ENCODE measurements at places on chromosomes 7 and 10.

- no peak for DNase-seq
- H3K36me3 ChIP-seq, result peaks cover 3% of the 10 kb centered on the region
- peaks cover 36% of the 10 kb centered on the region for H3K4me1 ChIP-seq
Observed at GRCh38 chr10:26216585-26217395, at the start of gene GAD2. Gene GAD2 (plus strand): TSS chr10:26216774. CDS start chr10:26216810, 36 bp downstream.

DNA sequence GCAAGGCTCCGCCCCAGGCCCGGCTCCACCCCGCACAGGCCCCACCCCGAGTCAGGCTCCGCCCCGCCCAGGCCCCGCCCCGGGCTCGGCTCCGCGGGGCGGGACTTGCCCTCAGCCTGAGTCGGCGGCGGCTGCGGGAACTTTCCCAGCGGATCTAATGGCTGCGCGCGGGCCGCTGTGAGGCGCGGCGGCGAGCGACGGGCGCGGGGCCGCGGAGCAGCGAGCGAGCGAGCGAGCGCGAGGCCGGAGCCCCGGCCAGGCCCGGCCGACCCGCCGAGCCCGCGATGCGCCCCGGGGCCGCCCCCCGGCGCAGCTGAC is at the start of gene INPP5A:
Gene INPP5A (plus strand): TSS at position 104 of the 318 bp plus-strand sequence. CDS start 310 bp downstream, outside the sequence.
- peaks cover 17% of the 10 kb centered on the region for H3K27me3 ChIP-seq
- peaks cover 56% of the 10 kb centered on the region for H3K4me1 ChIP-seq
- H3K4me3 ChIP-seq, result peak within 1 kb of the TSS; percentile 87
- H3K27ac ChIP-seq, result peak within 1 kb of the TSS; percentile 93
- H3K36me3 ChIP-seq, result peaks cover 10% of the 10 kb centered on the region

DNA sequence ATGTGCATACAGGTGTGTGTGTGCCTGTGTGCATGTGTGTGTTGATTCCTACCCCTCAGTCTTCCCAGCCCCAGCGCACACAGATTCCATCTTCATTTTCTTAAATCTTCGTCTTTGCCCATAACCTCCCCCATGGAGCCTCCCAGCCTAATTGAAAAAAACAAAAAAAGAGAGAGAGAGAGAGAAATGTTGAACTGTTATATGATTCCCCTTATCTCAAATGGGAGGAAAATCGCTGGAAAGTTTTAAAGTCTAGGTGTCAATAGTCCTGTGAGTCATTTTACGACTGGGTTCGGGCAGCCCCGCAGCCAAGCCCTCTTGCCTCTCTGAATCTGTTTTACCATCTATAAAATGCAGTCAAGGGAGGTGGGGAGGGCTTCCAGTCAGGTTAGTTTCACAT is 60.9 kb downstream of the SPOCK2 start:
- H3K4me1 ChIP-seq, result no peaks in the 10 kb centered on the region
- no peak for DNase-seq
- H3K27me3 ChIP-seq, result peaks cover 38% of the 10 kb centered on the region
- H3K36me3 ChIP-seq, result no peaks in the 10 kb centered on the region
- no peak overlapping the region for H3K4me3 ChIP-seq

DNA sequence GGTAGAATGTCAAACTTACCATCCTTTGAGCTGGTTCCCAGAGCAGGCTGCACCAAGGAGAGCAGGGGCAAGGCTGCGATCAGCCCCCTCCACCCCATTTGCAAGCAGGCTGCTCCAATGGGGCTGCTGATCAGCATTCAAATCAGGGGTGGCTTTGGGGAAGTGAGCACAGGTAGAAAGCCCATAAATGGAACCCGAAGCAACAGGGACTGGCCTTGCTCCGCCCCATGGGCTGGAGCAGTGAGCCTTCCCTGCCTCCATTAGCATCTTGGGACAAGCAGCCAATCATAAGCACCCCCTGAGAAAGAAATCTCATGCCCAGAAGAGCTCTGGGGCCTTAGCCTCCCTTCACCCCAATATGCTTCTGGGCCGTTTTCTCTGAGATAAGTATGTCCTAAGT is 4.0 kb upstream of the PKD1L1 start:
- H3K27ac ChIP-seq, result no peak overlapping the region
- no peaks in the 10 kb centered on the region for H3K27me3 ChIP-seq
- DNase-seq, result no peak
- peaks cover 14% of the 10 kb centered on the region for H3K36me3 ChIP-seq

- peaks cover 30% of the 10 kb centered on the region for H3K4me1 ChIP-seq
- H3K27ac ChIP-seq, result no peak overlapping the region
- DNase-seq, result no peak
- H3K27me3 ChIP-seq, result no peaks in the 10 kb centered on the region
- peaks cover 18% of the 10 kb centered on the region for H3K36me3 ChIP-seq
Observed at GRCh38 chr10:132596742-132597279, 59.2 kb downstream of the INPP5A start.

- peaks cover 30% of the 10 kb centered on the region for H3K27me3 ChIP-seq
- H3K4me3 ChIP-seq, result no peak overlapping the region
- peaks cover 31% of the 10 kb centered on the region for H3K4me1 ChIP-seq
- H3K36me3 ChIP-seq, result no peaks in the 10 kb centered on the region
- no peak overlapping the region for H3K27ac ChIP-seq
Observed at GRCh38 chr10:124152139-124153022, 59.0 kb upstream of the CHST15 start.

DNA sequence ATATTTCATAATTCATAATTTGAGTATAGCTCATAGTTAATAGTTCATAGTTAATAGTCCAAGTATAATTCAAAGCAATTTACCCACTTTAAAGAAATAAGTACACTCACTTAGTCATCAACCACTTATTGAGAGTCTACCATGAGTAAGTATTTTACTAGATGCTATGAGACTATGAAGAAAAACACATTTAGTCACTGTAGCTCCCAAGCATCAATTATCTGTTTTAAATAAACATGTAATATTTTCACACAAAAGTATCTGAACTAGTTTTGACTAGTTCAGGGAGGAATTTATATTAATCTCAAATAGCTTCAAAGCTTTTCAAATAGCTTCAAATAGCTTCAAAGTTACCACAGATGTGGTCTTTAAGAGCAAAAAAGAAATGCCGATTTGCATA is 119.2 kb downstream of the ANK3 start:
- H3K4me3 ChIP-seq, result no peak overlapping the region
- DNase-seq, result no peak
- H3K36me3 ChIP-seq, result peaks cover 1% of the 10 kb centered on the region
- H3K4me1 ChIP-seq, result no peaks in the 10 kb centered on the region
- no peaks in the 10 kb centered on the region for H3K27me3 ChIP-seq
- no peak overlapping the region for H3K27ac ChIP-seq

DNA sequence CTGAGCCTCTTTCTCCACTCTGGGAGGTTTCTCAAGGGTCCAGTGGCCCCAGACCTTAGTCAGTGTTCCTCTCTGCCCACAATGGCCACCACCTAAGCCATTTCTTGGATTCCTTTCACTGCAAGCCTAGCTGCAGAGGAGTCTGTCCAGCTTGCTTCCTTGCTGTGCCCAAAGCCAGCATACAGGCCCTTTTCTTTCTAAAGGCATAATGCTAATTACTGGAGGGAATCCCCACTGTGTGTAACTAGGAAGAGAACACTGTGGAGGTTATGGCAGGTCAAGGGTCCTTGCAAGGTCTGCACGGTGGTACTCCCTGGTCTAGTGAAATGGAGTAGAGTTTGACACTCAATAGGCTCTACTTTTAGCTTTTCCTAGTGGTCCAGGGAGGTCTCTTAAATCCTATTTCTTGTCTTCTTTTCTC is 70.4 kb upstream of the CC2D2B start:
- H3K4me3 ChIP-seq, result no peak overlapping the region
- DNase-seq, result no peak
- peaks cover 4% of the 10 kb centered on the region for H3K27me3 ChIP-seq
- no peaks in the 10 kb centered on the region for H3K36me3 ChIP-seq
- peaks cover 21% of the 10 kb centered on the region for H3K4me1 ChIP-seq

DNA sequence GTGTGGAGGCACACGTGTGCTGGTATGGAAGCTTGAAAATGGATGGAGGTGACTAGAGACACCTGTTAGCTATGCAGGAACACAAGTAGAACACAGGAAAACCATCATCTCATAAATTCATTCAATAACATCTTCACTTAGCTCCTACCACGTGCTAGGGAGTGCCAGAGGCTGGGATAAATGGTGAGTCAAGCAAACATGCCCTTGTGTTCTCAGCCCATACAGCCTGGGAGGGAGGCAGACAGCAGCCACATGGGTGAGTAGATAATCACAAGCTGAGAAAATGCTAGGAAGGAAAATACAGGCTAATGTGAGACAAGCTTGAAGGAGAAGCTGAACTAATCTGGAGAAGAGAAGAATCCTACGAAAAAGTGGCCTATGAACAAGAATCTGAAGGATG is 468.0 kb upstream of the ZMIZ1 start:
- H3K36me3 ChIP-seq, result no peaks in the 10 kb centered on the region
- H3K27ac ChIP-seq, result no peak overlapping the region
- DNase-seq, result no peak
- H3K4me3 ChIP-seq, result no peak overlapping the region
- H3K4me1 ChIP-seq, result no peaks in the 10 kb centered on the region
- peaks cover 13% of the 10 kb centered on the region for H3K27me3 ChIP-seq

DNA sequence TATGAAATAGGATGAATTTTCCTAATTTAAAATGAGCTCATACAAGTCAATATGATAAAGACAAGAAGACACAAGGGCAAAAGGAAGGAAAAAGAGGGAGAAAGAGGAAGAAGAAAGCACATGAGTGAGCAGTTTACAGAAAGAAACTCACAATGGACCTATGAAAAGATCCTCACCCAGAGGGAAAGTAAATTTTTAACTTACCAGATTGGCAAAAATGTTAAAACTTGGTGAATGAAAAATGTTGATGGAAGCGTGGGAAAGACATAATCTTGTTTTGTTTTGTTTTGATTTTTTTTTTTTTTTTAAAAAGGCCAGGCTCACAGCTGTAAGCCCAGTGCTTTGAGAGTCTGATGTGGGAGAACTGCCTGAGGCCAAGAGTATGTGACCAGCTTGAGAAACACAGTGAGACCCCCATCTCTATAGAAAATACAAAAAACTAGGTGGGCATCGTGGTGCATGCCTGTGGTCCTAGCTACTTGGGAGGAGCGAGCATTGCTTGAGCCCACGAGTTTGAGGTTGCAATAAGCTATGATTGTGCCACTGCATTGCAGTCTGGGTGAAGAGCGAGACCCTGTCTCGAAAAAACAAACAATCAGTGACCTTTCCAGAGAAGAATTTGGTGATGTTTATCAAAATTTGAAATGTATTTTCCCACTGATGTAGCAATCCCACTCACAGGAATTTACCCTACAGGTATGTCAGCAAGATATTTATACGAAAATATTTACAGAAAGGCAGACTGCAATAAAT is 152.9 kb upstream of the ASAH2 start:
- H3K27ac ChIP-seq, result no peak overlapping the region
- DNase-seq, result no peak
- no peak overlapping the region for H3K4me3 ChIP-seq
- H3K36me3 ChIP-seq, result no peaks in the 10 kb centered on the region

GRCh38 chr10:118607768-118608354 is 12.4 kb upstream of the PRLHR start:
- H3K36me3 ChIP-seq, result no peaks in the 10 kb centered on the region
- H3K4me3 ChIP-seq, result no peak overlapping the region

DNA sequence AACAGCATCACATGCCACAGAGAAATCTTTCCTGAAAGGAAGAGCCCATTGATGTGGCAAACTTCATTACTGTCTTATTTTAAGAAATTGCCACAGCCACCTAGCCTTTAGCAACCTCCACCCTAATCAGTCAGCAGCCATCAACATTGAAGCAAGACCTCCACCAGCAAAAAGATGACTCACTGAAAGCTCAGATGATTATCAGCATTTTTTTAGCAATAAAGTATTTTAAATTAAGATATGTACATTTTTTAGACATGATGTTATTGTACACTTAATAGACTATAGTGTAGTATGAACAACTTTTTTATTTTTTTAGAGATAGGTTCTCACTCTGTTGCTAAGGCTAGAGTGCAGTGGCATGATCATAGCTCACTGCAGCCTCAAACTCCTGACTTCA is 14.8 kb downstream of the STEAP1B start:
- no peaks in the 10 kb centered on the region for H3K36me3 ChIP-seq
- DNase-seq, result no peak
- no peak overlapping the region for H3K4me3 ChIP-seq
- peaks cover 15% of the 10 kb centered on the region for H3K4me1 ChIP-seq
- no peak overlapping the region for H3K27ac ChIP-seq
- peaks cover 21% of the 10 kb centered on the region for H3K27me3 ChIP-seq

DNA sequence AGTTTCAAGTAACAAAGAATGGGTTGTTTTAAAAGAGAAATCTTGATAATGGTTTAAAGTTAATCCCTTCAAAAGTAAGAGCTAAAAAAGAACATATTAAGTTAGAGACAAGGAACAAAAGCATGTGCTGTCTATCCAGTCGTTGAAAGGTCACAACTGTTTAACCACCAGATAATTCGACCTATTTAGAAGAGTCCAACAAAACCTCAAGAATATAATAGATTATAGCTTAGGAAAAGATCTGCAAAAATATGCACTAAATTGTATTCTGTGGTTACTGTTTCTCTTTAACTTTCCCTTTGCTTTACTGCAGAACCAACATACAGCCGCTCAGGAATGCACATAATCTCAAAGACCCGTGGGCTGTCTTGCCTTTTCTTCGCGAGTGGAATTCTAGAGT is 74.9 kb downstream of the PCGF5 start:
- peaks cover 10% of the 10 kb centered on the region for H3K27me3 ChIP-seq
- no peak for DNase-seq
- H3K4me3 ChIP-seq, result no peak overlapping the region
- no peak overlapping the region for H3K27ac ChIP-seq

DNA sequence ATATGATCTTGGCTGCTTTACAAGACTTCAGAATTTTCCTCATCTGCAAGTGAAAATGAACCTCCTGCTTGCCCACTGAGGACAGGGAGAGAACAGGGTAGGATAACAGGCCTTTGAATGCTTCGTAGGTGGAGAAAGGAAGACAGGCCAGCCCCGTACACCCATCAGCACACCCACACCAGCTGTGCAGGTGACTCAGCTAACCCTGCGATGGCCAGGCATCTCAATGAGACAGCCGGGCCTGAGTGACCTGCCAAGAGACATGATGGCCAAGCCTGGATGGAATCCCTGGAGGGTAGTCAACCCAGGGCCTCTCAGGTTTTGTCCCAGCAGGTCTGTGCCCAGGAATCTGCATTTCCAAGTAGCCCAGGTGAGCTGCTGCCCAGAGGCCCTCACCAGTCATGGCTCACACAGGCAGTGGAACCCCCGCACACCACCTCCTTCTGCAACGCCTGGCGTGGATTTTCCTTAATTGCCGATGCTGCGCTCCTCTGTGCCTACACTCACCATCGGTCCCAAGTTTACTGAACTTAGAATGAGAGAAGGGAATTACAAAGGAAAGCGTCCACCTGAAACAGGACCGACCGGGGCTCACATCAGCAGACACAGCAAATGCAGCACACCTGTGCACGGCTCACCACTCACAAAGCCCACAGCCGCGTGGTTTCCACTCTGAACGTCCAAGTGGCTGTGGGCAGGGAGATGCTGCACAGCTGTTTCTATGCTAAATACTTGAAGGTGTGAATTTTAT is 163.7 kb downstream of the DIP2C start:
- H3K4me3 ChIP-seq, result no peak overlapping the region
- no peaks in the 10 kb centered on the region for H3K36me3 ChIP-seq
- H3K27ac ChIP-seq, result no peak overlapping the region
- H3K4me1 ChIP-seq, result no peaks in the 10 kb centered on the region
- H3K27me3 ChIP-seq, result peaks cover 19% of the 10 kb centered on the region
- no peak for DNase-seq

GRCh38 chr7:44738876-44739665 is 9.6 kb upstream of the ZMIZ2 start:
- H3K27ac ChIP-seq, result no peak overlapping the region
- DNase-seq, result no peak
- H3K27me3 ChIP-seq, result no peaks in the 10 kb centered on the region
- H3K36me3 ChIP-seq, result no peaks in the 10 kb centered on the region
- H3K4me1 ChIP-seq, result peaks cover 22% of the 10 kb centered on the region
- no peak overlapping the region for H3K4me3 ChIP-seq

Data from activated naive CD4-positive, alpha-beta T cell treated with anti-CD3 and anti-CD28 coated beads, Interleukin-2, amount 10 ng/mL, durations not matched to agents 7 days and 5 days (primary cell).